ENCODE measurements at places on chromosomes 1 and 21.

DNA sequence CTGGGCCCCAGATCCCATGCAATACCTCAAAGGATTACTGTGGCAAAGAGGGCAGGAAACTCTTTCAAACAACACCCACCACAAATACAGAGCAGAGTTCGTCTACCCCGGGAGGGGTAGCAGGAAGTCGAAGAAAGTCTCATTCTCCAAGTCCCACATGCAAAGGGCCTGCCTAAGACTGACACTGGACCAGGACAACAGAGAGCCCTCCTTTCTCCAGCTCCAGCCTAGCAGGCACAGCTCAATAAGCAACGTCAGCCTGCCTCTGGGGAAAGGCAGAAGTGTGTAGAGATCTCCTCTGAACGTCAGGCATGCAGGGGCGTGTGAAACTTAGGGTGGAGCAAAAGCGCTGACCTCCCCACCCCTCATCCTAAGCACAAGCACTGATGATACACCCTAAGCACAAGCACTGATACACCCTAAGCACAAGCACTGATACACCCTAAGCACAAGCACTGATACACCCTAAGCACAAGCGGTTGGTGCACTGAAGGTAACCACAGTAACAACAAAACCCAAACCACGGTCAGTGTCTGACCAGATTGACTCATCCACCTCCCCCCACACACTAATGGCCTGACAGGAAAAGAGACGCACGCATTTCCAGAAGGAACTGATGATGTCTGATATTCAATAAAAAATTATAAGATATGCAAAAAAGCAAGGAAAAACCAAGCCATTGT, 1.3 kb downstream of the KRTAP12-3 start:
- no peak for DNase-seq

GRCh38 chr1:19140465-19140864, 69.6 kb downstream of the UBR4 start:
- DNase-seq, result no peak

DNA sequence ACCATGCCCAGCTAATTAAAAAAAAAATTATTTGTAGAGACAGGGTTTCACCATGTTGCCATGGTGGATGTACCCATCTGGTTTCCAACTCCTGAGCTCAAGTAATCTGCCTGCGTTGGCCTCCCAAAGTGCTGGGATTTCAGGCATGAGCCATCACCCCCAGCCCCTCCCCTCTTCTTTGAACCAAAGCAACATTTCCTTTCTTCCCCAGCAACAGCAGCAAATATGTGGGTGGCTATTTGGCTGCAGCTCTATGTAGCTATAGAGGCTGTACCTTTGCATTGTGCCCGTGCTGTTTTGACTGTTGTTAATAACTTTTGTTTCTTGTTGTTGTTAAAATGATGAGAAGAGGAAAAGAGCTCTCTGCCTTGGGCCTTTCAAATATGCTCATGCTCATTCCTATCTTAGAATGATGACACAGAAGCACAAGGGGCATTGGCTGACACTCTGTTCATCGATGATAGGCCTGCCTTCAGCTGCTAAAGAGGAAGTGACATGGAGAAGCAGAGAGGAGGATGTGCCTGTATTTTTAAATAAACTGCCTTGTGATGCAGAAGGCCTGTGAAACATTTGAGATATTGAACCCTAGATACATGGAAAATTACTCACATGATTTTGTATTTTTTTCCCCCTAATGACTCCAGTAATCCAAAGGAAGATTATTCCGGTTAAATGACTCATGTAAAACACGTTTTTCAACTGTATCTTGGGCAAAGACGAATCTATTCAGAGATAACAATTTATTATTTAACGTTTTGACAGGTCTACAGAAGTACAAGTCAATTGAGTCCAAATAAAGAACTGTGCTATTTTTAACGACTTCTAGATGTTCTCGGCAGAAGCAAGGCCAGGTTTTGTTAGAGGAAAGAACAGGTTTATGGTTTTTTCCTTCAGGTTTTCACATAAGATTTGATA, 20.5 kb upstream of the XPR1 start:
- no peak for DNase-seq

DNA sequence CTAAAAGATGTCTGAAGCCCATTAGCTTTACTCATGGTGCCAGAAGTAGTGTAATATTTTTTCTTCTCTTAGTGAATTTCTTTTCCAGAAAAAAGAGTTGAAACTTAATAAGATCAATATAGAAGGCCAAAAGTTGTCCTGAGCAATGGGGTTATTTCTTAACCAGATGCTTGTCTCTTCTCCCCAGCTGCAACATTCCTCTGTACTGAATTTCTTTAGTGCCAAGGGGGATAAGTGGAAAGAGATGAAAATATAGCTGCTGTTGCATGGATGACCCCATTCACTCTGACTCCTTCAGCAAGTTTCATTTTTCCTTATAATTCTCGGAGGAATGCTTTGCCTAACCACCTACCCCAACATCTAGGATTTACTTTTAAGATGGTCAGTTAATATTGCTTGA, 675.0 kb downstream of the USP25 start:
- no peak for DNase-seq

GRCh38 chr21:15761507-15762100, 31.8 kb downstream of the USP25 start:
- DNase-seq, result no peak

- no peak for DNase-seq
Observed at GRCh38 chr1:226874579-226875425, 4.4 kb downstream of the PSEN2 start.

- DNase-seq, result no peak
Observed at GRCh38 chr21:24727803-24728440, 879.4 kb downstream of the MRPL39 start.

GRCh38 chr1:241411056-241411775, 54.2 kb upstream of the RGS7 start:
- DNase-seq, result no peak

DNA sequence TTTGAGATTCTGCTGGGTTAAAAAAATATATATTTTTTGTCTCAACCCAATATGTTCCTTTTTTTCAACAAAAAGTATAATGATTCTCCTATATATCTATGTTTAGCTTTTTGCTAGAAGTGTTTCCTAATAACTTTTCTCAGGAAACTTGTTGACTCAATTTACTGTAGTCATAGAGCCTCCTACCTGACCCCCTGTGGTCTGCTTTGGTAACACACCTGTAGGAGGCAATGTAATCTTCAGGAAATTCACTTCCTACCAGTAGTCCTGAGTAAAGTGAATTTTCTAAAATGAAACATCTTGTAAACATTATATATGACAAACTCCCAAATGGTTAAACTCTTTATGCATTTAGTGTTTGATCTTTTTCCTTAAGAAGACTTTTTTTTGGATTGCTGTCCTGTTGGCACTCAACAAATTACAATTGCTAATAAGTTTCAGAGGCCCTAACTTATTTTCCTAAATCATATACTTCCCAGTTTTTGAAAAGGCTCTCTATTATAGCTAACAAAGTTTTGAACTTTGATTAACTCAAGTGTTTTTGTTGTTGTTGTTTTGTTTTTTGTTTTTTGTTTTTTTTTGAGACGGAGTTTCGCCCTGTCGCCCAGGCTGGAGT, 118.3 kb downstream of the OLFML2B start:
- DNase-seq, result no peak

GRCh38 chr1:98260839-98261238, 340.0 kb upstream of the DPYD start:
- DNase-seq, result no peak

- DNase-seq, result no peak
Observed at GRCh38 chr21:35077466-35077865, 28.4 kb upstream of the RUNX1 start.

DNA sequence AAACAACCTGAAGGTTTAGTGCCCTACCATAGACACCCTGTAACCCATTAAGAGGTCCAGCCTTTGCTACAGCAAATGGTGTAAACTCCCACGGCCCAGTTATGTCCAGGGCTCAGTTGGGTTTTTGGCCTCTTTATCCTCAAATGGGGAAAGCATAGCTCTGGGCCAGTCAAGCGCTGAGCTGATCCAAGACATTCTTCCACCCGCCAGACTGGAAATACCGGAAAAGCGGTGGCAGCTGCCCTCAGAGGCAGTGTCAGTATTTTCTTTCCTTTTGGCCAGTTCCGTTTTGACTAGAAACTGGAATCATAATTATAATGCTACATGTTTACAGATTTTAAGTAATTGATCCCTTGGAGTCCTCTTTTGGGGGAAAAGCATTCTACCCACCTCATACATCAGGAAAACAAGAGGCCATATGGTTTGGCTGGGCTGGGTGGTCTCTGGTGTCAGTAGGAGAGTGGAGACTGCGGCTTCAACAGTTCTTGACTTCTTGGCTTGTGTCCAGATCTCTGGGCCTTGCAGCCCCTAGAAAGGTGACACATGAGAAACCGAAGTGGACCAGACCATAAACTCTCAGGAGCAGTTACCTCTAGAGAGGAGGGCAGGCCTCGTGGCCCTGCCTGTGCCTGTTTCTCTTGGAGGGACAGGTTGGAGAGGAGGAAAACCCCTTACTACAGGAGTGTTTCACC, 30.2 kb upstream of the CLDN14 start:
- no peak for DNase-seq

GRCh38 chr1:52356818-52357355, 9.1 kb downstream of the CC2D1B start:
- no peak for DNase-seq

GRCh38 chr1:2481885-2482284, 5.8 kb downstream of the PLCH2 start:
- DNase-seq, result no peak

- no peak for DNase-seq
Observed at GRCh38 chr1:40140211-40140973, 20.8 kb upstream of the RLF start.

DNA sequence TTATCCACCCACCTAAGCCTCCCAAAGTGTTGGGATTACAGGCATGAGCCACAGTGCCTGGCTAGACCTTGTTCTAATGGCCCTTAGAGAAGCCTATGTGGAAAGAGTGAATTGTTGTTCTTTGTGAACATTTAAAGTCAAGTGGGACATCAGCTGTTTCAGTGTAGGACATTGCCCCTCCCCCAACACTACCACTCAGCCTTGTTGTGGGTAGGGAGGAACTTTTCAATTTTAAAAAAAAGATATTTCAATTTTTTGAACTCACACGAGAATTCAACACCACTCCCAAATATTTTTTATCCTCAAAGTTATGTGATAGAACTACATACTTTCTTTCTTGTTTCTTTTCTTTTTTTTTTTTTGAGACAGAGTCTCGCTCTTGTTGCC, 36.7 kb upstream of the TMEM222 start:
- no peak for DNase-seq

DNA sequence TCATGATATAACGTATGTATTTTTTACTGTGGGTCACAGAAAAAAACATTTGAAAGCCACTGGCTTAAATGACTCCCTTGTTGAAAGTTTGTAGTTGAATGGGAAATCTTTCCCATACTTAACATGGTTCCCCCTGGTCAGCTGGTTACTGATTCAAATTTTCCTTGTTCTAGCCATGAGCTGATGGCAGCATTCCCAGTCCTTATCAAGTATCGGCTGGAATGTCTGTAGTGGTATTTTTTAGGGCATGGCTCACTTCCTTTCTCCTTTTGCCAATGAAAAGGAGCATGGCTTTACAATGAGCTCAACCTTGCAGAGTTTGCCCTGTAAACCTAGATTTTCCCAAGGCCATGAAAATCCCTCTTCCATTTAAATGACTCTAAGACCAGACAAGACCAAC, 55.7 kb downstream of the GIPC2 start:
- no peak for DNase-seq

DNA sequence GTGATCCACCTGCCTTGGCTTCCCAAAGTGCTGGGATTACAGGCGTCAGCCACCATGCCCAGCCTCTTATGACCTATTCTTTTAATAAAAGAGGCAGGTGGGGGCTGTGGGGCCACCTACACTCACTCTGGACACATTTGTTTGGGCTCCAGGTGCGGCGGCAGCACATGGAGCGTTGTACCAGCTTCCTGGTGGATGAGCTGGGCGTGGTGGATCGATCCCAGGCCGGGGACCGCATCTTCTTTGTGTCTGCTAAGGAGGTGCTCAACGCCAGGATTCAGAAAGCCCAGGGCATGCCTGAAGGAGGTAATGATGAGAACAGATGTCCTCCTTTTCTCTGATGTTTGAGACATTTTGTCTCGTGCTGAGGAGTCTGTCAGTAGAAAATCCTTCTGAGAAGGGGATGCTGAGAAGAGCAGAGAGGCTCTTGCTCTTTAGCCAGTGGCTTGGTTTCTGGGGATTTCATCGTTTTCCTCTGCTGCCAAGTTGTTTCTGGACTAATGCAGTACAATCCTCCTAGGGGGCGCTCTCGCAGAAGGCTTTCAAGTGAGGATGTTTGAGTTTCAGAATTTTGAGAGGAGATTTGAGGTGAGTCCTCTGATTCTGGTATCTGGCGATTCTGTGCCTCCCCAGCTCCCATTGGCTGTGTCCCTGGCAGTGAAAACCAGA, 17.9 kb upstream of the MIIP start:
- DNase-seq, result peak; percentile 27

GRCh38 chr1:168421399-168422004, 122.3 kb downstream of the XCL2 start:
- DNase-seq, result no peak

GRCh38 chr1:235601104-235601503, 48.5 kb downstream of the GNG4 start:
- DNase-seq, result no peak

DNA sequence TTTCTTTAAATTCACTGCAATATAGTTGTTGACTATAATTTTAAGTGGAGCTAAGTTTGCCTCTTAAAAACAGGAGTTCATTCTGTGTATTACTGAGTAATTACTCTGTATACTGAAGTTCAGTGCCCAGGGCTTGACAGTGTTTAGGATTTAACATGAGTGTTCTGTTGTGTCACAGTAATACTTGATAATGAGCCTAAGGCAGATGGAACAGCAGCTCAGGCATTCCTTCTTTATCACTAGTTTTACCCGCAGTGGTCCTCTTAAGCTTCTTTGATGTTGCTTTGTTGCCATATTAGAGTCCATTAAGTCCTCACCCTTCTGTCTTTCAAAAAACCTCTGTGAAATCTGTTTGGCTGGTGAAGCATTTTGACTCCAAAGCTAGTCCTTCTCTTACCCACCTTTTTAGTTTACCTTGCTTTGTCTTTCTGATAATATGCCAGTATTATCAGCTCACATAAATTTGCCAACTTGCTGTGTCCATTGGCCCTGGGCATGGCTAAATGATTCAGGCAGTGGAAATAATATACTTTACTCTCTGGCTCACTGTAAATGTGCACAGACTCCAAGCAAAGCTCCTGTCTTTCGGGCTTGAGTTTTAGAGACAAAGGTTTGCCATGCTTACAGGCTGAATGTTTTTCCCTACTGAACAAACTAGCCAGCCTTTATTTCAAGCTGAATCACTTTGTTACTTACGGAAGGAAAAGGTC, 17.7 kb downstream of the HIPK1 start:
- no peak for DNase-seq

DNA sequence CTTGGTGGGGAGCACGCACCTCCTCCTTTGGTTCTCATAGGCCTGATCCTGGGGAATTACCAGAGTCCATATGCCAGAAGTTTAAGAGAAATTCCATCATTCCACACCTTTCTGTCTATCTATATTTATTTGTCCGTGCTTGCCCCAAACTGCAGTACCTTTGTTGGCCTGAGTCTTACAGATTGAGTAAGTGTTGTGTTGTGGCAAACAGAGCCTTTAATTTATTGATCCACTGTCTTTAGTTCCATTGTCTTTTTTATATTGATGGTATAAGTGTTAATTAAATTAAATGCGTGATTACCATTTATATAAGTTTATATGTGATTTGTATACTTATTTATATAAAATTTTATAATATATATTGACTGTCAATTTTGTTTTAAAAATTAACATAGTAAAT, 4.9 kb downstream of the SH3BGR start:
- DNase-seq, result no peak
